Dermis blood vessel endothelial cell (primary cell): ENCODE measurements at places on chromosomes 3 and 15. TPM values are rescaled to one million over a fixed set of nuclear protein-coding genes. Genes with fewer than 3 reads are reported as not detected.

GRCh38 chr15:23035964-23036566 lies 3.3 kb downstream of the TUBGCP5 start:
- DNase-seq = peak; percentile 82

- peak; percentile 46 for DNase-seq
These were observed 61.6 kb downstream of the RAB7A start for GRCh38 chr3:128787256-128788253.

- no peak for DNase-seq
These were observed 16.3 kb upstream of the ATP1B3 start for GRCh38 chr3:141860086-141860669.

GRCh38 chr3:124686028-124686670 lies 44.1 kb upstream of the UMPS start:
- no peak for DNase-seq

The SPATA12 gene
- 0.17 and 0.33 TPM in 2 replicates for total RNA-seq

The SGO1 gene
- 2.6 and 10.5 TPM in 2 replicates for total RNA-seq

GRCh38 chr3:186401556-186401955 lies 39.5 kb upstream of the DGKG start:
- no peak for DNase-seq

The GDPGP1 gene
- total RNA-seq = 11.7 and 13.6 TPM in 2 replicates

GRCh38 chr3:190826018-190826417 lies 36.5 kb downstream of the GMNC start:
- no peak for DNase-seq

DNA sequence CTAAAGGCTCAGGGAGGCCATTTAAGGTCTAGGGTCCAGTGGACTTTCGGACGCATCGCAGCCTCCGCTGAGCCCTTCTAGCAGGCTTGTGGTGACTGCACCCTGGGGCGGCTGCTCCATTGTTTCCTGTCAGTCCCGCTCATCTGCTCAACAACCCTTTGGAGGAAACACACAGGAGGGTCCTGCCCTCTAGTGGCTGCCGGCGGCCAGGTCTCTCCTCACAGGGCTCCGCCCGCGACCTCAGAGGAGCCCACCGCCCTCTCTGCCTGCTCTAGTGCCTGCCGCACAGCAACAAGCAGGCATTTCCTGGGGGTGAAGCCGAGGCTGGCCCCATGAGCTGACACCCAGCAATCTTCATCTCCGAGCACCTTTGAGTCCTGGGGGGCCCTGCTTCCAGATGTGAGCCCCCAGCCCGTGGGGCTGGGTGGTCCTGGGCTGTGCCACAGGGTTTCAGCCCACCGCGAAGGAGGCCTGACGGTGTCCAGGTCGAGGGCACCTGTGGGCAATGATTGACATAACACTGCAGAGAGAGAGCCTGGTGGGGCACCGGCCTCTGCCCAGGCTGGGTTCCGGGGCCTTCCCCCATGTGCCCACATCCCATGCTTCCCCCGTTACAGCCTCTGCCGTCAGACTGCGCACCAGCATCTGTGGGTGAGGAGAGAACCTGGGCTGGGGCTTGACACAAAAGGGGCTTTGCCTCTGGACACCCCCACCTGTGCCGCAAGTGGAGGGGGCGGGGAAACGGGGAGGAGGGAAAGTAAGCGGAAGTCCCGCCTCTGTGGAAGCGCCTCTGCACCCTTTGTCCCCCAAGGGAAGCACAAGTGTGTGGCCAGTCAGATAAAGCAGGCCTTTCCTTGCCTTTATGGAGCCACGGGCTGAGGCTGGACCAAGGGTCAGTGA lies 27.0 kb upstream of the SFMBT1 start:
- peak; percentile 86 for DNase-seq

- DNase-seq = no peak
These were observed 2.6 kb downstream of the ARID3B start for GRCh38 chr15:74543583-74543982.

DNA sequence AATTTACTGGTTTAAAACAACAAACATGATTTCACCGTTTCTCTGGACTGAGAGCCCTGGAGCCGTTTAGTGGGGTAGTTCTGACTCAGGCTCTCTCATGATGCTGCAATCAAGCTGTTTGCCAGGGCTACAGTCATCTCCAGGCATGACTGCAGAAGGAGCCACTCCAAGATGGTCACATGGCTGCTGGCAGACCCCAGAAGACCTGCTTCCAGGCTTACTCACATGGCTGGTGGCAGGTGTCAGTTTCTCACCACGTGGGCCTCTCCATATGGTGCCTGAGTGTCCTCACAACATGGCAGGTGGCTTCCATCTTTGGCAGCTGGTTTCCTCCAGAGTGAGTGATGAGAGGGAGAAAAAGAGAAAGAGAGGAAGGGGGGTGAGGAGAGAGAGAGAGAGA lies 378.3 kb upstream of the RGMA start:
- DNase-seq = no peak

- no peak for DNase-seq
These were observed 7.1 kb upstream of the CPOX start for GRCh38 chr3:98600412-98601095.

The SLCO2A1 gene
- 4.9 and 10.7 TPM in 2 replicates for total RNA-seq

The ADAMTS17 gene
- total RNA-seq = 0.17 and 0.33 TPM in 2 replicates

DNA sequence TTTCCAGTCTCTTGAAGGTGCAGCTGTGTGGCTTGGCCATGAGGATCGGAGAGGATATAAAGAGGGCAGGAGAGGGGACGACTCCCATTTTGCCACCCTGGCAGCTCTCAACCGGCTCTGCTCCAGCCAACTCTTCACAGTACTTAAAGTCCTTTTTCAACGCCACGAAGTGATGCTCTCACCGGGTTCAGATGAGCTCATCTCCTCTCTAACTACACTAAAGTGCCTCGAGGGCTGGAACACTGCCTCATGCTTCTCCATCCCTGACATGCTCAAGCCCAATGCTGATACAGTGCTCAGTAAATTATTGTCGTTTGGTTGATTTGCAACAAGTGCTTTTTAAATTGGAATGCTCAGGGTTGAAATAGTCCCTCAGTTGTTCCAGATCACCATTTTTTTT lies 97.8 kb downstream of the GTPBP8 start:
- no peak for DNase-seq

- DNase-seq = peak; percentile 82
These were observed 747 bp downstream of the PLD1 start for GRCh38 chr3:171809611-171809860.

The CEP19 gene
- total RNA-seq = 6.8 and 9.0 TPM in 2 replicates

The CD200R1L gene
- not detected in 2 replicates for total RNA-seq

GRCh38 chr3:8442993-8443650 lies 58.5 kb upstream of the LMCD1 start:
- peak; percentile 35 for DNase-seq

GRCh38 chr15:98731712-98732450 lies 83.5 kb downstream of the IGF1R start:
- no peak for DNase-seq

GRCh38 chr3:185308126-185308754 lies 54.4 kb upstream of the EHHADH start:
- peak; percentile 86 for DNase-seq
